ENCODE measurements at places on chromosomes 2 and 18. TPM values are rescaled to one million over a fixed set of nuclear protein-coding genes. Genes with fewer than 3 reads are reported as not detected.

Gene TLX2
- total RNA-seq, result not detected

Gene ABCB11
- total RNA-seq, result not detected

GRCh38 chr2:68043032-68043431 lies 19.8 kb downstream of the C1D start:
- H3K4me1 ChIP-seq, result peaks cover 60% of the 10 kb centered on the region
- no peak for DNase-seq
- H3K4me3 ChIP-seq, result no peak overlapping the region
- H3K36me3 ChIP-seq, result no peaks in the 10 kb centered on the region
- H3K27ac ChIP-seq, result no peak overlapping the region

- no peaks in the 10 kb centered on the region for H3K27me3 ChIP-seq
- no peaks in the 10 kb centered on the region for H3K36me3 ChIP-seq
- no peak overlapping the region for H3K27ac ChIP-seq
- H3K4me1 ChIP-seq, result no peaks in the 10 kb centered on the region
- H3K4me3 ChIP-seq, result no peak overlapping the region
Observed at GRCh38 chr2:241051578-241052487, 50.3 kb downstream of the MTERF4 start.

DNA sequence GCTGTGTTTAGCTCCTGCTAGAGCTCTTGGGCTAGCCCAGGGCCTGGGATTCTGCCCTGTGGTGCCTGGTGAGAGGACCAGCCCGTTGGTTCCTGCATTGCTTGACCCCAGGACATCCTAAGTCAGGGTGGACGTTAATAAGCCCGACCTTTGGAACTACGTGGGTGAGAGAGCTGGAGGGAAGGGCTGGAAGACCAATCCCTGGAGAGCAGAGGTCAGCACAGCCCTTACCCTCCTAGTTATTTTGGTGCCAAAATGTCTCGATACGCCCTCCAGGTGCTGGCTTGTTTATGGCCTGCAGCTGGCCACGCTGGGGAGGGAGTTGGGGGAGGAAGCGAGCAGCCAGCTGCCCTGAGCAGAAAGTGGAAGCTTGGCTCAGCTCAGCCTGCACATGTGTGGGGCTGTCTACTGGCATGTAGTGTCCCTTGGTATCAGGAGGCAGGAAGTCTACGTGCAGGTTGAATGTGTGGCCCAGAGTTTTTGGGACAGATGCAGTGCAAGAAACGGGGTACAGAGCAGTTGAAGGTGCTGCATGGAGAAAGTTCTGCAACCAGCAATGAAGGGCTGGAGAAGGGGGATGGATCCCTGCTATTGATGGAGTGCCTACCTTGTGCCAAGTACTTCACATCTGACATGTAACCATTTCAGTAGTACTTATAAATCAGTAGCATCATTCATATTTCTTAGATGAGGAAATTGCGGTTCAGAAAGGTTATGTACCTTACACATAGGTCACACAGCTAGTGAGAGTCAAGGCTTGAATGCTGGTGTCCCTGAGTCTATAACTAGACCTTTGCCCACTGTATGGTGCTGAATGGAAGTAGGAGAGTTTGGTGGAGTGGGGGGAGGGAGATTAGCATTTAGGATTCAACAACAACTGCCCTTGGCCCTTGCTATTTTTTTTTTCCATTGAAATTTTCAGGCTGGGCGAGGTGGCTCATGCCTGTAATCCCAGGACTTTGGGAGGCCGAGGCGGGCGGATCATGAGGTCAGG lies 5.0 kb upstream of the DGKD start:
- no peak overlapping the region for H3K27ac ChIP-seq
- H3K4me1 ChIP-seq, result peaks cover 20% of the 10 kb centered on the region
- no peak for DNase-seq

- no peaks in the 10 kb centered on the region for H3K36me3 ChIP-seq
- no peak overlapping the region for H3K27ac ChIP-seq
- no peaks in the 10 kb centered on the region for H3K27me3 ChIP-seq
- DNase-seq, result no peak
Observed at GRCh38 chr2:210955591-210955990, 399.2 kb downstream of the CPS1 start.

DNA sequence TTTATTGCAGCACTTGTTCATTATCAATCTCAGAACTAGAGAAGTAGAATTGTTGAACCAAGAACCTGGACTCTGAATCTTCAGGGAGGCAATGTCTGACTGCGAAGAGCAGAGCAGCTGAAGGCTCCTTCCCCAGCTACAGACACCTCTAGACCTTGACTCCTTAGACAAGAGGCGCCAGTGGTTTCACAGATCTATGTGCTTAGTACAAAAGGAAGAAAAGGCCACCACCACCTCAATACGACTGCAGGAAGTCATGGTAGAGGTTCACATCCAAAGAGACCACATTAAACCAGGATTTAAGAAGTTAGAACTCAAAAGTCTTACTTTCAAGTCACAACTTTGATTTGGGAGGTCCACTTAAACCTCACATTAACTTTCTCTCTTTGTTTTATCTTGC lies 158.1 kb upstream of the VRK2 start:
- no peaks in the 10 kb centered on the region for H3K36me3 ChIP-seq
- no peaks in the 10 kb centered on the region for H3K4me1 ChIP-seq
- DNase-seq, result no peak
- H3K27ac ChIP-seq, result no peak overlapping the region
- H3K4me3 ChIP-seq, result no peak overlapping the region
- no peaks in the 10 kb centered on the region for H3K27me3 ChIP-seq

GRCh38 chr2:71785516-71785981 lies 332.2 kb downstream of the DYSF start:
- H3K27me3 ChIP-seq, result no peaks in the 10 kb centered on the region
- H3K4me1 ChIP-seq, result no peaks in the 10 kb centered on the region
- no peak for DNase-seq
- H3K27ac ChIP-seq, result no peak overlapping the region
- no peaks in the 10 kb centered on the region for H3K36me3 ChIP-seq
- H3K4me3 ChIP-seq, result no peak overlapping the region

DNA sequence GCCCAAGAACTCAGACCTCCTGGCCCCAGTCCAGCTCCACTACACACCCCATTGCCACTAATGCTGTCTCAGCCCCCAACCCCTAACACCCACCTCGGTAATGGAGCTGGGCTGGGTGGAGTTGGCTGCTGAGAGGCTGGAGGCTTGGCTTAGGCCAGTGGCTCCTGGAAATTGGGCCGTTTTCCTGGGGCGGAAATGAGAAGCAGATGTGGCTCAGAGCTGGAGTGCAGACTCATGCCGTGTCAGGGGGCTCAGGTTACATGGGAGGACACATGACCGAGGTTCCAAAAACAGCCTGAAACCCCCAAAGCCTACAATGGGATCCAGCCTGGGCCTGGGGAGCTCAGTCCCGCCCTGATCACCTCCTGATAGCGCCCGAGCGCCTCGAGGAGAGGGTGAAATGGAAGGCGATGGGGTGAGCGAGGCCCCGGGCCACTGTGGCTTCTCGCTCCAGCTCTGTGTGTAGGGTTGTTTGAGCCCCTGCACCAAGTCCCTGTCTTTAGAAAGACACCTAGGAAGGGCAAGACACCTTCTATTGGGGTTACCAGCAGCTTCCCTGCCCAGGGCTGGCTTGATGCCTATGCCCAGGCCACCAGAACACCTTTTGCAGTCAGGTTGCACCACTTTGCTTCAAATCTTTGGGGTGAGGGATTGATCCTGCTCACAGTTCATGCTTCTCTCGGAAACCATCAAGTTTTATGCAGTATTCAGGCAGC lies 175.7 kb upstream of the HAAO start:
- no peak overlapping the region for H3K4me3 ChIP-seq
- no peaks in the 10 kb centered on the region for H3K27me3 ChIP-seq
- no peaks in the 10 kb centered on the region for H3K36me3 ChIP-seq

Gene DNAJC27
- total RNA-seq, result 6.7 TPM

Gene PROM2
- 1.6 TPM for total RNA-seq

GRCh38 chr2:217711188-217711587 lies 291.6 kb downstream of the TNS1 start:
- no peaks in the 10 kb centered on the region for H3K4me1 ChIP-seq
- H3K36me3 ChIP-seq, result no peaks in the 10 kb centered on the region
- no peaks in the 10 kb centered on the region for H3K27me3 ChIP-seq
- no peak overlapping the region for H3K4me3 ChIP-seq
- DNase-seq, result no peak

Gene INHA
- total RNA-seq, result not detected

- no peaks in the 10 kb centered on the region for H3K4me1 ChIP-seq
- no peak for DNase-seq
- H3K27ac ChIP-seq, result no peak overlapping the region
- H3K36me3 ChIP-seq, result peaks cover 9% of the 10 kb centered on the region
- H3K27me3 ChIP-seq, result no peaks in the 10 kb centered on the region
Observed at GRCh38 chr2:69395866-69396265, 8.8 kb upstream of the GFPT1 start.

- no peak overlapping the region for H3K27ac ChIP-seq
- H3K36me3 ChIP-seq, result no peaks in the 10 kb centered on the region
- no peak overlapping the region for H3K4me3 ChIP-seq
- H3K27me3 ChIP-seq, result no peaks in the 10 kb centered on the region
- no peak for DNase-seq
Observed at GRCh38 chr18:9925369-9925768, 11.6 kb downstream of the VAPA start.

DNA sequence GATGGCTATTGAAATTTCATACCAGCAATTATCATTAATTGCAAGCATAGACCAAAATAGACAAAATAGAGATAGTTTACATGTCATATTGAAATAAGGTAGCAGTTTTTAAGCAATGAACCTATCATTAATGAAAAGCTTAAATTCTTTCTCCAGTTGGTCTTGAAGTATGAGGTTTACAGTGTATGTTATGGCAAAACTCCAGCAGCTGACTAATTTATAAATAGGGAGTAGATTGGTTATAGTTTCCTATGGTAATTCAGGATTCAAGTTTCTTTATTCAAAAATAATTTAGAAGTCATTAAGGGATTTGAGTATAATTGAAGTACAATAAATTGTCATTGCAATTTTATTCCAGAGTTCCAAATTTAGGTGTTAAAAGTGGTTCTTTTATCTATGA lies 69.6 kb upstream of the COL5A2 start:
- no peaks in the 10 kb centered on the region for H3K36me3 ChIP-seq
- H3K4me1 ChIP-seq, result peaks cover 26% of the 10 kb centered on the region
- no peak overlapping the region for H3K27ac ChIP-seq

DNA sequence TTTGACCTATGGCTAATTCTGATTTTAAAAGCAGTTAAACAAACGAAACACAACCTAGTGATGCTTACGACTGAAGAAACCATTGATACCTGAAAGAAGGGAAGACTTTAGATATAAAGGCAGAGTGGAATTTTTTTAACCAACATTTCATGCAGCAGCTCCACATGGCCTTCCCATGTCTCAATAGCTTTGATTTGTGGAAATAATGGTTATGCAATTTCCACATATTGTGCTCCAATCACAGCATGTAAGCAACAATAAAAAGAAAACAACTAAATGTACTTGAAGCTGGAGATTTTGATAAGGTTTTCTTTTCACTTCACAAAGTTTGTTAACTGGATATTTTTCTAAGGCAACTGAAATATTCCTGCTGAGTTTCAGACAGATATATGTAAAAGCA lies 82.0 kb upstream of the SLC39A10 start:
- H3K4me3 ChIP-seq, result no peak overlapping the region
- H3K27ac ChIP-seq, result no peak overlapping the region
- peaks cover 6% of the 10 kb centered on the region for H3K4me1 ChIP-seq
- H3K27me3 ChIP-seq, result no peaks in the 10 kb centered on the region

Gene REG1A
- total RNA-seq, result not detected

Gene ST6GAL2
- total RNA-seq, result 0.66 TPM

DNA sequence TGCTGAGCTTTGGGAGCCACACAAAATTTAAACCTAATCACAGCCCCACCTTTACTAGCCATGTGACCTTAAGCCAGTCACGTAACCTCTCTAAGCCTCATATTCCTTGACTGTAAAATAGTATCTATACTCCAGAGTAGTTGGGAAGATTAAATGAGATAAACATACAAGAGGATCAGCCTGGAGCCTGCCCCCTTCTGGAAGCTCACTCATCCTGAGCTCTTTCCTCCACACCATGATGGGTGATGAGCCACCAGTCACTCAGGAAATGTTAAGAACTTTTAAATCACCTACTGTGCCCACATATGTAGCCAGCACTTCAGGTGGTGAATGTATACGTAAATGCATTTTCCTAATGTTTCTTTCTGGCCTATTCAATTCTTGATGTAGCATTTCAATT lies 195.9 kb upstream of the DDX18 start:
- DNase-seq, result no peak
- no peak overlapping the region for H3K4me3 ChIP-seq
- no peaks in the 10 kb centered on the region for H3K36me3 ChIP-seq
- no peak overlapping the region for H3K27ac ChIP-seq

DNA sequence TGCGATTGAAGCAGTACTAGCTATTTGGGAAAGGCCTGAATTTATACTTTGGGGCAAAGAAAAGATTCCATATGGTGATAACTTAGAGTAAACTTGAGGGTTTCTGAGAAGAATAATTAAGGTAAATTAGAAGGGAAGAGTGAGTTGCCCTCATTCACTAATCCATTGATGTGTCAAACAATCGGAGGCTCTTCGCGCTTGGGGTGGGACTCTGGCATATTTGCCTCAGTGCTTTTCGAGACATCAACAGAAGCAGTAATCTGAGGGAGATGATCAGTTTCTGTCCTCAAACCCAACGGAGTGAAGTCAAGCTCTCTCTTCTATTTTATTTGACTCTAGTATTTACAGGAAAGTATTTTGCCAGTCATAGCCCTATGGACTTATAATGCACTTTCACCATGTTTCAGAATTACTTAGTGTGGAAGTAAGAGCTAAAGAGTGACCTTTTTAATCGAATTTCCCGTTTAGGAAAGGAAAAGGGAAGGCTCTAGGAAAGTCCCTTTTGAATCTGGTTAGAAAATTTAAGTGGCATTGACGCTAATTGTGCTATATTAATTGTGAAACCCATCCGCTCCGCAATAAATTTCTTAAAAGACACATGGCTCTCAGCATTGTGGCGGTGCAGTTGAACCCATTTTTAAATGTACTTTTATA lies 1.3 kb downstream of the RAB10 start:
- H3K4me3 ChIP-seq, result peak overlapping the region; percentile 69
- H3K27me3 ChIP-seq, result no peaks in the 10 kb centered on the region
- H3K4me1 ChIP-seq, result peaks cover 9% of the 10 kb centered on the region
- peak overlapping the region; percentile 93 for H3K27ac ChIP-seq
- peak; percentile 27 for DNase-seq

DNA sequence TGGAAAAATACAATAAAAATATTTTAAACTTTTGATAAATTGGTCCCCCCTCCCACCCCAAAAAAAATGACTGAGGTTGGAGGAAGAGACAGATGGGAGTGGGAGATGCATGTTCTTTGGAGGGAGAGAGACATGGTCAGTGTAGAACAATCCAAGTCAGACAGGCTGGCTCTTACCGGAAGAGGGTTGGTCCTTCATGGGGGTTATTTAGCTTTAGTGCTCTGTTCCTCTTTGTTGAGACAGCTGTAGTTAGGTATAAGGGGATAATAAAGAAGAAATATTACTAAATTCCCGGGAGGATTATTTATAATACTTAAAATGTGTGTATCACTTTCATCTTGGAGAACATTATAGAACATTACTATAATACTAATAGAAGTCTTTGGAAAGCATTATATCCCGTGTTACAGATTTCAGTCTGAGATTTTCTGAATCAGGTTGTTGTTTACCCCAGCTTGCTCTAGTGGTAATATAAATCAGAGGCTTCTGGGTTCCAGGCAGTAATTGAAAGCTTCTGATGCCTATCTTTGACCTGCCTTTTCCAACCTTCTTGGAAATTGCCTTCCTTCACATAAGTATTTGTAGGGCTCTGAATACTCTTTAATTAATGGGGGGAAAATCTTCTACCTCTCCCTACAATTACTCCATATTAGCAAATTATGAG lies 87.7 kb downstream of the SPTBN1 start:
- H3K4me3 ChIP-seq, result no peak overlapping the region
- no peak for DNase-seq
- no peaks in the 10 kb centered on the region for H3K27me3 ChIP-seq
- H3K36me3 ChIP-seq, result no peaks in the 10 kb centered on the region

Gene PER2
- total RNA-seq, result 7.5 TPM

Gene PTH2R
- total RNA-seq, result not detected

All from A673 (cell line).